ENCODE measurements at places on chromosomes 16 and 17.

DNA sequence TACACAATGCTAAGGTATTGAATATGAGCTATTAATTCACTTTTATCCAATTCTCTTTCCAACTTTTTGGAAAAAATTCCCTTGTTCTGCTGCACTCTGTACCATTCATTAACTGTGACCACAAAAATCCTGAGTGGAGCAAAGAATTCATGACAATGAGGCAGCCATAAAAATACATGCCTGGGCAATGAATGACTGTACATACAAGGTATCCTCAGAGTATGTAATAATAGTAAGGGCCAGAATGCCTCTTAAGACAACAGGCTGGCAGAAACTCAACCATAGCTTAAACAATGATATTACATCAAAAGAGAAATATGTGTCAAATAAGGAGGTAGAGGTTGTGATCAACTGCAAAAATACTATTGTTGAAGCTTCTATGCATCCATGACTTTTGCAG is 74.7 kb upstream of the CA10 start:
- no peak for DNase-seq

DNA sequence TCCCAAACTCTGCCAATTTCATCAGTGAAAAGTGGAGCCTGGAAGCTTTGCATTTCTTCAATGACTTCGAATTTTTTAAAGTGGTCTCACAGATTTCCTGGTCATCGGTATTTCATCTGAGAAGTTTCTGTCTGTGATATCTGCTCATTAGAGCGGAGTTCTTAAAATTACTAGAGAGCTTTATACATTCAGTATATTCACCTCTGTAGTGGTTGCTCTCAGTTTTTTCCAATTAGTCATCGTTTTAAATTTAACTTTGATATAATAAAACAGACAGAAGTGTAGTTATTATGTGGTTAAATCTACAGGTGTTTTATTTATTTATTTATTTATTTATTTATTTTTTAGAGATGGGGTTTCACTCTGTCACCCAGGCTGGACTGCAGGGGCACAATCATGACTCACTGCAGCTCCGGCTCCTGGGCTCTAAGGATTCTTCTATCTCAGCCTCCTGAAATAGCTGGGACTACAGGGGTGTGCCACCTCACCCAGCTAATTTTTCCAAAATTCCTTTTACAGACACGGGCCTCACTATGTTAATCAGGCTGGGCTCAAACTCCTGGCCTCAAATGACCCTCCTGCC is 16.0 kb downstream of the ARHGAP17 start:
- DNase-seq = no peak

DNA sequence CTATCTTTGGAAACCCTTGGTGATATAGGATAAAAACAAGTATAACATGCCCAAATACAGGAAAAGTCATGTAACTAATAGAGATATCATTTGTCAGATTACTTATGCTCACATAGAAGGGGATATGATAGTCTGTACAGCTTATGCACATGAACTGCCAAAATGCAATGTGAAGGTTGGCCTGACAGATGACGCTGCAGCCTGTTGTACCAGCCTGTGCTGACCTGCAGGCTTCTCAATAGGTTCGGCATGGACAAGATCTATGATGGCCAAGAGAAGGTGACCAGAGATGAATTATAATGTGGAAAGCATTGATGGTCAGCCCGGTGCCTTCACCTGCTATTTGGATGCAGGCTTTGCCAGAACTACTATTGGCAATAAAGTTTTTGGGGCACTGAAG is 12.7 kb downstream of the WFIKKN2 start:
- no peak for DNase-seq

DNA sequence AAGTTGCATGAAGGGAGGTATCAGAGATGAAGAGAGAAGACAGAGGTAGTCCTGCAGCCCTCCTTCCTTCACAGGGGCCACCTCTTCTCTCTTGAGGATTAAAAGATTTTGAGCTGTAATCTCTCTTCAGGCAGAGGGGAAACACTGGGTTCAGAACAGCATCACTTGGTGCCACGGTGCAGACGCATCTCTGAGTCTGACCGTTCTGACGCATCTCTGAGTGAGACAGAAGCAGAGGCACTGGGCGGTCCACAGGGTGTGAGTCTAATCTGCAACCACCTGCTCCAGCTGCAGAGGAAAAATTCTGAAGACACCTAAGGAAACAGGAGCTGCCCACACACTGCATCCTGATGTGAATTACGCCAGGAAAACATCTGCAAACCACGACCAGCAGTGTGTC is 5.3 kb upstream of the KRT37 start:
- DNase-seq = no peak

DNA sequence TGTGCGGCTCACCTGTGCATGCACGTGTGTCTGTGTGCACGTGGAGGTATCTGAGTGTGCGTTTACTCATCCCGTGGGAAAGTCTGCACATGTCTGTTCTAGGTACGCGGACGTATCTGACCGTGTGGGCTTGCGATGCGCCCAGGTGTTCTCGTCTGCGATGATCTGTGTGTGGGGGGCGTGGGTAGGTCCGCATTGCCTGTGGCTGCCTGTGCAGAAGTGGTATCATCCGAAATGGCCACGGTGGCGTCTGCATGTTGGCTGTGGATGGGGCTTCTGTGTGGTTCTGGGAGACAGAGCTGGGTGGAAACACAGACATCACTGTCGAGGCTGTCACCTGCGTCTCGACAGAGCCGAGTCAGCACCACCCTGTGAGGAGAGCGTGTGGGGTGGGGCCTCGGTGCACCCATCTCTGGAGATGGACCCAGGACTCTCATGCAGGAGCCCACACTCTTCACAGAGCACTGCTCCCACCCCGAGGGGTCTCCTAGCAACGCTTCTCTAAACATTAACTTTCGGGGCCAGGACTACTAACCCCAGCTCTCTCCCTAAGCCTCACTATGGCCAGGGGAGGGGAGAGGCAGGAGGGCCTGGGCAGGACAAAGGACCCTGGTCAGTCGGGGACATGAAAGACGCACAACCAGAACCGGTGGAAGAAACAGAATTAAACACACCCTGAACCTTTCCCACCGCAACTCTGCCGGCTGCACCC is 8.4 kb downstream of the DPEP1 start:
- DNase-seq = no peak

DNA sequence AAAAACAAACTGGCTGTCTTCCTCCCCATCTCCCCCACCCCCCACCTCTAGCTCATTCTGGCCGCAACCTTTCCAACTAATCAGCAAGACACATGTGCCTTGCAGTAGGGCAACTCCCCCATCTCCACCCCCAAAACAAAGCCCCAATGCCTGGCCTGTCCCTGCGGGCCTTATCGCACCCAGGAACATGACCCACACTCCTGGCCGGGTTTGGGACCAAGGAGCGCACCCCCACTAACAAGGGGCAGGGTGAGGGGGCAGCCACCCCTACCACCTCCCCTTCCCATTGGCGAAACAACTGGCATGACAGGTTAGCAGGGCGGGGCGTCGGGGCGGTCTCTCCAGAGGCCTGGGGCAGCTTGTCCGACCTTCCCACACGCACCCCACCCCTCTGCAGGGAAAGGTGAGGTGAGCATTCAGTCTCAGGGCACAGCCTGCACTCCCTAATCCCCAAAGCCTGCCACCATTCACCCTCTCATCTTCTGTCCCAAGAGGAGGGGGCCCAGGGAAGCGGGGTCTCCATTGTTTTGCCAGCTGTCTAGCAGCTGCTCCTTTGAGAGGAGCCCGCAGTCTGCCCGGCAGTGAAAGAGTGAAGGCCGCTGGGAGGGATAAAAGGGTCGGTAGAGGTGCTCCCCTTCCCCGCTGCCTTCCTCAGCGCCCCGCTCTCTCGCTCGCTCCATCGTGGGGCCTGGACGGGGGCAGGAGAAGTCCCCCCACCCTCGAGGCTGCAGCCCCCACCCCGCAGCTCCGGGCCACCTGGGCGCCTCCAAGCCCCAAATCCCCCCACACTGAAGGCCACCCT is 765 bp downstream of the MYO18A start:
- DNase-seq = no peak

DNA sequence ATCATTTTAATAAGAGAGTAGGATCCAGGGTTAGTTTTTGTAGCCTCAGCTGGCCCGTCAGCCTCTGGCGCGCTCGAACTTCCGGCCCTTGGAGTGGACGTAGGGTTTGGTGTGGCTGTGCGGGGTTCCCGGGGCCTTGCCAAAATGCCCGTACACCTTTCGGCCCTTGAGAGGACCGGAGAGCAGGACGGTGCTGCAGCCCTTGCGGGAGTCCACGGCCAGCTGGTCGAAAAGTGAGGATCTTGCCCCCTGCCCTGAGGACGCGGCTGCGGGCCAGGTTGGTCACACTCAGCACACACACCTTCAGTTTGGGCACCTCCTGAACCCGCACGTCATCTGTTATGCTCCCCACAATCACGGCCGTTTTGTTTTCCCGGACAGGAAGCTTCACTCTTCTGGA is 42.2 kb upstream of the CNTNAP4 start:
- DNase-seq = no peak

- no peak for DNase-seq
Measured at GRCh38 chr17:13540546-13540945, 61.2 kb downstream of the HS3ST3A1 start.

Measured in stimulated activated CD8-positive, alpha-beta memory T cell treated with anti-CD3 and anti-CD28 coated beads, Interleukin-15, amount 100 ng/mL, for 4 hours (primary cell).